Fibroblast of pulmonary artery (primary cell): ENCODE measurements at places on chromosomes 1 and 21.

DNA sequence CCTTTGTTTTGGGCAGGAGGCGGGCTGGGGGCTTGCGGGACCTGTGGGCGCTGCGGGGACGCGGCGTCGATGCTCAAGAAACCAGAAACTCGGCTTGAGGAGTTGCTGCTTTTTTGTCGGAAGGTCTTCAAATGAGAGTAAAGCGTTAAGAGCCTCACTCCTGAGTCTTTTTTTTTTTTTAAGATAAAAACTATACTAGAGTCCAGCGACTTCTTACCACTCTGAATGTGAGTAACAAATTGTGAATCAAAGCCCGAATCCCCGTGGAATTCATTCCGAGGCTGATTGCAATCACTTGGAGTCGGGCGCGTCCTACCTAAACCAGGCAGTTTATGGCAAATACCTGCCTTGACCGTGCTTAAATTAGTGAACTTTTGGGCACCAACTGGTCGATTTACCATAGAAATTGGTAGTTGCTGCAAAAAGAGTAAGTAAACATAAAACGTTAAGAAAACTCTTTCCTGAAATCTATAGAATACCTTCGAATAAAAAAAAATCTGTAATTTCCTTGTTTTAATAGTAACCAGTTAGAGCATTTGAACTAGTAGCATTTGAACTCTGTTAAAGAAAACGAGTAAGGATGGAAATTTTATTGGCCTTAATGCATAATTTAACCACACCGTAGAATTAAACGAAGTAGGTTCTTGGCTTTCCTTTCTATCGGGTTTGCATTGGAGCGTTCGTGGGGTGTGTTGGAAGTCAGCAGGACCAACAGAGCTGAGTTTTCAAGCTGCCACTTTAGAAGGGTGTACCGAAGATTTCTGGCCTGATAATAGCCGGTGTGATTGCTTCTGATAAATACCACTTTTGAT lies 769 bp downstream of the GPSM2 start:
- DNase-seq, result peak; percentile 42

DNA sequence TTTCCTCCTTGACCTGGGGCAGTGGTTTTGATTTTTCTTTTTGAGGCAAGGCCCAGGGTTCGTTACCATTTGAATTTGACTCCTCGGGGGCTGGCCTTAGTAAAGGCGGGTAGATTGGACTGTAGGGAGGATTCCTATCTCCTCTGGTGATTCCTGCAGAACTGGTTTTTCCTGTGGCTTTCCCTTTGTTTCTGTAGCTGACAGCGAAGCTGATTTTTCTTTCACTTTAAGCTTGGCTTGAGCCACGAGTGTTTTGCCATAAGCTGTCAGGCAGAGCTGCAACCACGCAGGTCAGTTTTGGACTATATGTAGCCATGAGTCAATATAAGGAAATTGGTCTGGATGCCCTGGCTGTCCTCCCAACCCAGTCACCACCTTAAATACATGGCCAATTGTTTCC lies 28.7 kb upstream of the KCNJ15 start:
- DNase-seq, result no peak

DNA sequence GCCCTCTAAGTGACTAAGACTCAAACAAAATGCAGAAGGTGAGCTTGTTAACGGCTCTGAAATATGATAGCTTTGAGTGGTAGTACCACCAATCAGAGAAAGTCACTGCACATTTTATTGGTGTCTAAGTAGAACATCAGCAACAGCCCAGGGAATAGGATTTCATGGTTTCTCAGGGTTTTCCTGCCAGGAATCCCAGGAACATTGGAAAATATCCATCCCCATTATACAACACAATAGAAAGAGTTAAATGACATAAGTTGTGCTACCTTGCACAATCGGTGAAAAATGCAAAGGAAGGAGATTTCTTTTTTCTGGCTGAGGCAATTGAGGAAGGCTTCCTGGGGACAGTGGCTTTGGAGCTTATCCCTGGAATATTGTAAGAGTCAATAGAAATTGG lies 283.1 kb downstream of the HLX start:
- peak; percentile 46 for DNase-seq

DNA sequence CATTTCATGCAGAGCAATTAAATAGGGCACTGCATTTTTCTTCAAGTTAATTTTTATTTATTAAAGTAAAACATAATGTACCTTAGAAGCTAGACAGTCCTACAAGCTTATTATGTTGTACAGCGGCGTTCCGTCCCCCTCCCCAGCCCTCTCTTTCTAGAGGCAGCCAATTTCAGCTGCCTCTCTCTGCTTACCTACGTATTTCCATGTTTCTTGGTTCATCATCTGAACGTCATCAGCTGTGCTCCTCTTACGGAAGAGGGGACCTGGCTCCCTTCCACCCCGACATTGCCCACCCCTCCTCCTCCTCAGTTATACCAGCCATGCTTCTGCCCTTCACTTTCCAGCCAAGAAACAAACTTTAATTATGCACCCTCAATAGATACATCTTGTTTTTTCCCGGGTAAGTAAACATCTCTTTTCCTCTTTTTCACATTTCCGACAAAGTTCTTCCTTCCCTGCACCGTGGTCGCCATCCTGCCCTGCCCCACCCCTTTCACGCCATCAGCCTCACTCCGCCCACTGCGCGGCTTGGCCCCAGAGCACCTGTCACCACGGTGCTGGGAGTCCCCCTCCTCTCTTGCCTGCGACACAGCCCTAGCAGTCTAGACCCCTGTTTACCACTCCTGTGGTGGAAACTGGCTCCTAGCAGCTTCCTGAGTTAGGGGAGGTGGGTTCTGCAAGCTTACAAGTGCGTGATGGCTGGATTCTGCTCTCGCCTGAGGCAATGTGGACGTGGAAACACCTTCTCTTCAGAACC lies 57.9 kb downstream of the SLC37A1 start:
- DNase-seq, result no peak

DNA sequence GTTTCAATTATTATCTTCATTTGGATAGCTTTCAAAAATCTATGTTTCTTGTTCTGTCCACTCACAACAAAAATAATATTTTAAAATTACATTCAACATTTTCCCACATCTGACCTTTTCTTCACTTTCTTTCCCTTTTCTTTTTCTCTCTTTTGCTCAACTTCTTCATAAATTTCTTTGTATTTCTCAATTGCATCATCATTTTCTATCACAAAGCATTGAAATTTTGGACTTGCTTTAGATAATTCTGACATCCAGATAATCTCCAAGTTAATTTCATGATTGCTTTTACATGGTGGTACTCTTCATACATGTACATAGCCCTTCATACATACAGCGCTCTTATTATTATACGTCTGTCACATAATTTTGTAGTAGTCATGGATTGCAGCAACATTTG lies 30.2 kb downstream of the NUF2 start:
- no peak for DNase-seq

GRCh38 chr1:96515430-96515829 lies 206.2 kb upstream of the PTBP2 start:
- DNase-seq, result no peak

DNA sequence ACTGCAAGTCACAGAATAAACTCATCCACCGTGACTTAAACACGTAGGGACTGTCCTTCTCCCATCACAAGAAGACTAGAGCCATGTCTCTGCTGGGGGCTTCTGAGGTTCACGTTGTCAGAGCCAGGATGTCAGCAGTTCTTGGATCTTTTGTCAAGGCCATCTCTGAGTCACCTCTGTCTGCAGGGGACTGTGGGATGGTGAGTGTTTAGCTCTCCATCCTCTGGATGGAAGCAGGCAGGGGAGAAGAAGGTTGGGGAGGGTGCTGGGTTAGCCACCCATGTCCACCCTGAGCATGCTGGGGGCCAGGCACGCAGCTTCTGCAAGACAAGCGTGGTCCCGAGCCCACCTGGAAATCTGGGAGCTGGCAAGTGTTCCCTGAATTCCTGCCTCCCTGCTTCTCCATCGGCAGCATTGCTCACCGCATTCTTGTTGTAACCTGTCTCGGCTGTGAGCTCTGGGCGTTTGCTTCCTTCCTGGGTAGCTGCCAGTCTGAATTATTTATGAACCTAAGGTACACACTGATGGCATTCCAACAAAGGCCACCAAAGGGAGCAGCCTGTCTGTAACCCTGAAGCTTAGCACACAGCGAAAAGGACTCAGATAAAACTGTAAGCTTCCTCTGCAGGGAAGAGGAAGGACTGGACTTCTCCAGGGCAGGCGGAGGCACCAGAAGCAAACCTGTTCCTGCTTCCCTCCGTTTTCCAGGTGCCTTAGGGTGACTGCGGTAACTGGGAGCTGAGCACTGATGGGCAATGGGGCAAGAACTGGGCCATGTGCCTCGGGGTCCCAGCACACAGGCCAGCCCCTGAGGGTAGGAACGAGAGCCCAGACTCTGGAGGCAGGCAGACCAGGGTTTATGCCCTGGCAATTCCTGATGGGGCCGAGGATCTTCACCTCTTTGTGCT lies 88.6 kb downstream of the RIPK4 start:
- DNase-seq, result no peak

GRCh38 chr1:53545663-53546408 lies 86.6 kb downstream of the DMRTB1 start:
- no peak for DNase-seq

- no peak for DNase-seq
These were observed 7.1 kb downstream of the GPR157 start for GRCh38 chr1:9121496-9122409.

GRCh38 chr1:159830722-159831121 lies 4.0 kb downstream of the SLAMF8 start:
- no peak for DNase-seq

GRCh38 chr1:55380355-55380970 lies 165.3 kb upstream of the USP24 start:
- no peak for DNase-seq

GRCh38 chr1:95723346-95723745 lies 489.3 kb downstream of the RWDD3 start:
- DNase-seq, result no peak

- peak; percentile 43 for DNase-seq
These were observed 217.1 kb downstream of the NFIA start for GRCh38 chr1:61299463-61299862.

DNA sequence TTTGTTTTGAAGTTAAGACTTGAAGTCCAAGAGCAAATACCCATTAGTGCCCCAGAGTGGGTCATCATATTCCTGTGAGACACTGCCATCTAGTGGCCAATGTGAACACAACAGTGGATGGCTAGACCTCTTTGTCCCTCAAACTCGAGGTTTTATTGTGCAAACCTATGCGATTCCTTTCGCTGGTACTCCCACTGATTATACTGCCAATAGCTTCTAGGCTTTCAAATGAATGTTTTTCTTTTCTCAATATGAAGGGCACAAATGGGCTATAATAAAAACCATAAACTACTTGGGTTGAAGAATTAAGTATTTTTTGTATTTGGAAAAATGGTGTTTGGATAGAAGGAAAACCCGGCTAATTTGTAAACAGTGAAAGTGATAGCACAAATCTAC lies 100.4 kb upstream of the ZNF281 start:
- DNase-seq, result peak; percentile 92

GRCh38 chr1:196373798-196374197 lies 234.4 kb downstream of the KCNT2 start:
- DNase-seq, result no peak

DNA sequence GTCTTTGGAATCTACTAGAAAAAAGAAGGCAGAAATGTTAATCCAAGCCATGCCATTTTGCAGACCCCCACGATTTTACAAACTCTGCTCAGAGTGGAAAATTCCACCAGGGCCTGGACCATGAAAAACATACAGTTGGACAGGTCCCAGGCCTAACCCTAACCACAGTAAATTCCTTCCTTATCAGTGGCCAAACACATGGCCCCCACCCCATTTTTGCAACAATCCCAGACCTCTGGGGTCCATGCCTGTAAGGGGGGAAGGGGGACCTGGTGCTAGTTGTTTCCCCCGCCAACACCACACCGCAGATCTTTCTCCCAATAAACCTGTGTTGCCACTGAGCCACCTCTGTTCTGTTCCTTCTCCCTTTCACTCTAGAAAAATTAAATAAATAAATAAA lies 1352.7 kb downstream of the AMY1C start:
- no peak for DNase-seq

DNA sequence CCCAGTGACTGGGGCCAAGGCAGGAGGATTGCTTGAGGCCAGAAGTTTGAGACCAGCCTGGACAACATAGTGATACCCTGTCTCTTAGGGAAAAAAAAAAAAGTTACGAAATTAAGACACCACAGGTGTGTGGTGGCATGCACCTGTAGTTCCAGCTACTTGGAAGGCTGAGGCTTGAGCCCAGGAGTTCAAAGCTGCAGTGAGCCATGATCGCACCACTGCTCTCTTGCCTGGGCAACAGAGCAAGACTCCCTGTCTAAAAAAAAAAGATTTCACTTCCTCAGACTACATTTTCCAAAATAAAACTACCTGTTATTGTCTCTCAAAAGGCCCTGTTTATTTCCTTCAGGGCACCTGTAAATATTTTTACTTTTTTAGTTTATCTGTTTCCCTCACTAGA lies 4.7 kb upstream of the STK40 start:
- DNase-seq, result no peak

- DNase-seq, result no peak
These were observed 144.2 kb upstream of the KRTAP19-8 start for GRCh38 chr21:31182231-31183140.

GRCh38 chr1:54545916-54546635 lies 2.0 kb upstream of the ACOT11 start:
- no peak for DNase-seq

- DNase-seq, result peak; percentile 71
These were observed 66.9 kb downstream of the GNG12 start for GRCh38 chr1:67766141-67766978.

- DNase-seq, result no peak
These were observed 168.0 kb downstream of the CLEC20A start for GRCh38 chr1:178328728-178329127.
